ENCODE measurements at places on chromosomes 4 and X. TPM values are rescaled to one million over a fixed set of nuclear protein-coding genes. Genes with fewer than 3 reads are reported as not detected.

The PCGF3 gene
- 168 TPM for total RNA-seq

The PRDM8 gene
- total RNA-seq: 0.95 TPM

The SPACA5 gene
- total RNA-seq: not detected

The HMX1 gene
- total RNA-seq: not detected

The MID1 gene
- 40.4 TPM for total RNA-seq

The STPG2 gene
- not detected for total RNA-seq

The MSANTD1 gene
- 2.5 TPM for total RNA-seq

The GLOD5 gene
- 15.3 TPM for total RNA-seq

GRCh38 chr4:142354794-142355420 lies 491.2 kb downstream of the INPP4B start:
- H3K27ac ChIP-seq: peak overlapping the region; percentile 28
- no peaks in the 10 kb centered on the region for H3K36me3 ChIP-seq
- H3K4me1 ChIP-seq: no peaks in the 10 kb centered on the region
- H3K27me3 ChIP-seq: no peaks in the 10 kb centered on the region
- no peak overlapping the region for H3K4me3 ChIP-seq

GRCh38 chrX:136143711-136144110 lies 3.6 kb upstream of the FHL1 start:
- H3K27me3 ChIP-seq: no peaks in the 10 kb centered on the region
- no peaks in the 10 kb centered on the region for H3K4me1 ChIP-seq
- H3K4me3 ChIP-seq: no peak overlapping the region
- no peak overlapping the region for H3K27ac ChIP-seq
- DNase-seq: no peak

DNA sequence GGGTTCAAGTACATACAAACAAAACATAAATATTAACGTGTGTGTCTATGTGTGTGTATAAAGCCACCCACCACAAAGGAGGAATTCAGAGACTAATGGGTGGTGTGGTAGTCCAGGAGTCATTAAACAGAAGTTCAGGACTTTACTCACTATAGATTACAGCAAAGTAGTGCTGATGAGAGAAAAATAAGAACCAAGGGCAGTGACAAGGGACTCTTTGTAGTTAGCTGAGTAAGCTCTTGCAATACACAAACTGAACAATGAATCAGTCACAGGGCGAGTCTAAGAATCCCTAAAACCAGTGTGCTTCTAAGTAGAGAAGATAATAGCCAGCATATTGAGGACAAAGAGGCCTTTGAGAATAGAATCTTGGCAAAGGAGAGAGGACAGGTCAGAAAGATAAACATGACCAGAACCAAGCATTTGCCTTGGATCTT lies 232.4 kb downstream of the PPP3CA start:
- no peaks in the 10 kb centered on the region for H3K4me1 ChIP-seq
- H3K27me3 ChIP-seq: no peaks in the 10 kb centered on the region
- no peak overlapping the region for H3K27ac ChIP-seq
- no peak for DNase-seq
- no peak overlapping the region for H3K4me3 ChIP-seq
- no peaks in the 10 kb centered on the region for H3K36me3 ChIP-seq

GRCh38 chr4:123105026-123105420 lies 182.6 kb upstream of the NUDT6 start:
- no peaks in the 10 kb centered on the region for H3K36me3 ChIP-seq
- no peak overlapping the region for H3K27ac ChIP-seq
- no peaks in the 10 kb centered on the region for H3K4me1 ChIP-seq
- no peaks in the 10 kb centered on the region for H3K27me3 ChIP-seq

GRCh38 chr4:10154241-10154640 lies 37.6 kb upstream of the WDR1 start:
- no peaks in the 10 kb centered on the region for H3K36me3 ChIP-seq
- no peaks in the 10 kb centered on the region for H3K27me3 ChIP-seq
- H3K27ac ChIP-seq: no peak overlapping the region
- H3K4me3 ChIP-seq: no peak overlapping the region
- H3K4me1 ChIP-seq: no peaks in the 10 kb centered on the region

- no peak for DNase-seq
- H3K27me3 ChIP-seq: no peaks in the 10 kb centered on the region
- H3K36me3 ChIP-seq: no peaks in the 10 kb centered on the region
- no peak overlapping the region for H3K4me3 ChIP-seq
- H3K27ac ChIP-seq: no peak overlapping the region
These were observed 109.3 kb upstream of the TBC1D9 start for GRCh38 chr4:140865253-140866217.

- DNase-seq: no peak
- no peak overlapping the region for H3K27ac ChIP-seq
- no peaks in the 10 kb centered on the region for H3K27me3 ChIP-seq
- H3K4me1 ChIP-seq: no peaks in the 10 kb centered on the region
- H3K36me3 ChIP-seq: no peaks in the 10 kb centered on the region
These were observed 364.4 kb upstream of the CLNK start for GRCh38 chr4:11049001-11049400.

DNA sequence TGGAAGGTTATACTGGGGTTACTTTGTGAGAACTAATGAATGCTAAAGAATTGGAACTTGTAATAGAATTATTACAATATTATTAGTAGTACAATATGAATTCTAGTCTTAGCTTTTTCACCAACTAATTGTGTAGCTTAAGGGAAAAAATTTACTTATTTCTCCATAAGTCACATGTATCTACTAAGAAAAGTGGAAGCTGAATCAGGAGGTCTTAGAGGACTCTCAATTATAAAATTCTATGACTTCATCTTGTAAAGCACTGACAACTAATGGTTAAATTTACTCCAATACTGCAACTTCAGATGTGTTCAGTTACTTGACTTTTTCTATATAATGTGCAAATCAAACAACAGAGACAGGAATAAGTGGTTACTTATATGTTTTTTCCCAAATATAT lies 899 bp upstream of the TMPRSS11D start:
- no peak overlapping the region for H3K4me3 ChIP-seq
- H3K27ac ChIP-seq: no peak overlapping the region
- H3K4me1 ChIP-seq: no peaks in the 10 kb centered on the region

DNA sequence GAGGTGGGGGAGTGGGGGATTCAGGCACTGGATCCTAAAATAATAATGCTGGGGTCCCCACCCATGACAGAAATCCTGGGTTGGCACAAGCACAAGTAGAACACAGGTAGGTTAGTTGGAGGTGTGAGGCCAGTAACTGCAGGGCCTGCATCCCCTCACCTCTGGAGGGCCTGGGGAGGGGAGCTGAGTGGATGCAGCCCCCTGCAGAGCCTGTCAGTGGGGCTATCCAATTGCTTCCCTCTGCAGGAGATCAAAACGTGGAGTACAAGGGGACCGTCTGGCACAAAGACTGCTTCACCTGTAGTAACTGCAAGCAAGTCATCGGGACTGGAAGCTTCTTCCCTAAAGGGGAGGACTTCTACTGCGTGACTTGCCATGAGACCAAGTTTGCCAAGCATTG lies 43.7 kb downstream of the MAP7D3 start:
- H3K4me1 ChIP-seq: no peaks in the 10 kb centered on the region
- peak overlapping the region; percentile 16 for H3K4me3 ChIP-seq
- peak overlapping the region; percentile 17 for H3K27ac ChIP-seq
- H3K27me3 ChIP-seq: no peaks in the 10 kb centered on the region
- DNase-seq: no peak

DNA sequence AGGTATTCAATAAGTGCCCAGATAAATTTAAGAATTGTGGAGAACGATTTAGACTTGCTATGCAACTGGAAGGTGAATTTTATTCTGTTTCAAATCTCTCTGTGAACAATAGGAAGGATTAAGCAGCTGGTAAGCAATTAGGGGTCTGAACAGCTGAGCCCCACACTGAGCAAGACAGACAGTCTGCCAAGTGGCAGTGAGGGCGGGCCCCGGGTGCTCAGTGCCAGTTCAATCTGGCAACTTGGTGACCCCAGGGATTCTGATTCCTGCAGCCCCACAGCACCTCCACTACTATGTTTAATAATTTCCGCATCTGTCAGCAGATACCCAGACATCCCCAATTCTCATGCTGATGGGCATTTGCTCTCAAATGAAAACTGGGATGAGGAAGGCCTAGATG lies 317.3 kb downstream of the PPP1R2C start:
- no peaks in the 10 kb centered on the region for H3K4me1 ChIP-seq
- no peak overlapping the region for H3K27ac ChIP-seq
- no peak overlapping the region for H3K4me3 ChIP-seq
- H3K36me3 ChIP-seq: no peaks in the 10 kb centered on the region
- no peaks in the 10 kb centered on the region for H3K27me3 ChIP-seq

DNA sequence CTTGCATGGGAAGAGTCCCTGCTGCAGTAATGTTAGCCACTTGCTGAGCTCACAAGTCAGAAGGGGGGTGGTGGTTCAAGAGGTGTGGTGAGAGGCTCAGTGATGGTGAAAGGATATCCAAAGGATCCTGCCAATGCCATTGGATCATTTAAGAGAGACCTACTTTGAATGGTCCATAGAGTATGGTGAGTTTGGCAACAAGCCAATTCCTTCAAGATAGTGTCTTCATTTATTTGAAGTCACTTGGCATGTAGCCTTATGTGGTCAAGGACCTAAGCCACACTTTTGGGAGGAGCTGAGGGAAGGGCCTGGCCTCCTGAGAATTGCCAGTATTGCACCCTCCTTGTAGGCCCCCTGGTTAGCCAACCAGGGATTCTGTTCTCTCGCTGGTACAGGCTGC lies 87.9 kb downstream of the TSPAN7 start:
- no peak overlapping the region for H3K27ac ChIP-seq
- no peaks in the 10 kb centered on the region for H3K4me1 ChIP-seq
- no peaks in the 10 kb centered on the region for H3K36me3 ChIP-seq
- no peak for DNase-seq

Data from Peyer's patch (tissue), 4 donors.